NCI-H446 (cell line): ENCODE measurements at places on chromosomes 2 and 18.

DNA sequence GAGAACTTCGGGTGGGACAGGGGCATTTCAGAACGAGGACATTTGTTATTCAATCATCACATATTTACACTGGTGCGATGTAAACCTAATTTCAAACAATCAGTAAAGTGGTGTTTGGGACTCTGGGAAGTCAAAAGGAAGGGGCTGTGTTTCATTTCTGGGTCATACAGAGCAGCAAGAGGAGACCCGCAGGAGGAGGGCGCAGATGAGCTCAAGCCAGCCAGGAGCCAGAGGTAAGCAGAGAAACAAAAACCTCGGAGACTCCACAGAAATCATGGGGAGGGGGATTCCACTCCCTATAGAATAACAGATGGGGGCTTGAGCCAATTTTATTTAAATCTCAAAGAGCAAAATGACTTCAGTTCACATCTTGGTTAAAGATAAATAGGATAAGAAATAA is 55.4 kb downstream of the NEB start:
- no peak for DNase-seq

GRCh38 chr2:160596441-160596840 is 102.8 kb upstream of the RBMS1 start:
- DNase-seq = no peak

DNA sequence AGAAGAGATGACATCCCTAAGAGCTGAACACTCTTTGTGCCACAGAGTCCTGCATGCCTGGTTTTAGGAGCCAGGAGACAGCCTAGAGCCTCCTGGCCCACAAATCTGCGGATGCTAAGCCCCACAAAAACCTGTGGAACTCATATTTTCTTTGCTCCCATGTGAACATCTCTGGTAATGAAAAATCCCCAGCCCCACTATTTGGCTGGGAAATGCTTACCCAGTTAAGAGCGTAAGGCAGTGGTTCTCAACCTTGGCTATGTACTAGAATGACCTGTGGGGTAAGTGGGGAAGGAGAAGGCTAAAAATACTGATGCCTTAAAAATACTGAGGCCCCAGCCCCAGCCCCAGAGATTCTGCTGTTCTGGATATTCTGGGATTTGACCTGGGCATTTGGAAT is 208.1 kb downstream of the EN1 start:
- DNase-seq = no peak

DNA sequence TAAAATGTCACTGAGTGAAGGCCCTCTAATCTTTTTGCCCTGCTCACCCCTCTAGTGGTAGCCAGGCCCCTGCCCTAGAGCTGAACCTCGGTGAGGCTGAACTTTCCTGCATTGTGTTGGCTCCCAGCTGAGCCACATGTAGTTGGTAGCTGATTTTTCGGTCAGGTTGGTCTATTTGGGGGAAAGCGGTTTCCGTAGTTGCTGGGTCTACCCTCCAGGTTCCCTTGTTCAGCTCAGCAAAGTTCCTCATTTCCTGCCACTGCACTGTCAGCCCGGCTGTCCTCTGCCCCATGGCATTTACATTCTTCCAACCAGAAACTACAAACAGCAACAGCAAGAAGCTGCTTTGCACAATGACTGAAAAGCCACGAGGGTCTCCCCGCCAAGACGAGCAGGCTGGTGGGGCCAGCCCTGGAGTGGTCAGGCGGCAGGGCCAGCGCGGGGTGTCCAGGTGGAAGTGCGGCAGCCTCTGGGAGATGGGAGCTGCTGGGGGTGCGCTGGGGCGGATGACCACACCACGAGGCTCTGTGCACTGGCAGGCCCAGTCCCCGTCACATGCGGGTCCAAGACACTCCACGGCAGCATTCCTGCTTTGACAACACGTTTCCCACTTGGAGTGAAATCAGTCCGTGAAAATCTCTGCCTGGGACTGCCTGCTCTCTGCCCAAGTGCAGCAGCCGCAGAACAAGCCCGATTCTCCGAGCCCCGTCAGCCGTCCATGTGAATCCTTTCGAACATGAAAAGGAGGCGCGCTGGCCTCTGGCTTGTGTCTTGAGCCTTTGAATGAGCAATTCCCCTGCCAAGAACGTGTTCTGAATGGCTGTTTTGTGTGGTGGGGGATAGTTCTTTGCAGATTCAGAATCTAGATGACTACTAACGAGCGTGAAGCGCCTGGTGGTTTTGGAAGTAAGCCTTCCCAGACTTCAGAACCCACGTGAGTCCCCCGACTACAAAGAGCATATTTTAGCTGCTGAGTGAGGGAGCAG is 159.4 kb downstream of the ASB1 start:
- no peak for DNase-seq

GRCh38 chr2:121004359-121004758 is 268.7 kb downstream of the GLI2 start:
- DNase-seq = no peak

GRCh38 chr18:24443870-24444269 is 16.6 kb upstream of the HRH4 start:
- no peak for DNase-seq

- no peak for DNase-seq
Measured at GRCh38 chr2:15845737-15846405, 94.5 kb upstream of the MYCN start.

DNA sequence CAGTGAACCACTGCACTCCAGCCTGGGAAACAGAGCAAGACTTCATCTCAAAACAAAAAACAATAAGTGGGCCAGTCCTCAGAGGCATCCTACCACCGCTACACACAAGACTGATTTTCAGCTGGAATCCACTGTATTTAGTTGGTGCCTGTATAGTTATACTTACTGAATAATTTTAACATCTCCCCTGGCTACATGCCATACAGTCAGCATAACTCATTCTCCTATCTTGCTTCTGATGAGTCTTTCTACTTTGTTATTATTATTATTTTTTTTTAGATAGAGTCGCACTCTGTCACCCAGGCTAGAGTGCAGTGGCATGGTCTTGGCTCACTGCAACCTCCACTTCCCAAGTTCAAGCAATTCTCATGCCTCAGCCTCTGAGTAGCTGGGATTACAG is 19.9 kb upstream of the CAB39 start:
- no peak for DNase-seq

- DNase-seq = no peak
Measured at GRCh38 chr18:52486052-52486451, 146.1 kb downstream of the DCC start.

DNA sequence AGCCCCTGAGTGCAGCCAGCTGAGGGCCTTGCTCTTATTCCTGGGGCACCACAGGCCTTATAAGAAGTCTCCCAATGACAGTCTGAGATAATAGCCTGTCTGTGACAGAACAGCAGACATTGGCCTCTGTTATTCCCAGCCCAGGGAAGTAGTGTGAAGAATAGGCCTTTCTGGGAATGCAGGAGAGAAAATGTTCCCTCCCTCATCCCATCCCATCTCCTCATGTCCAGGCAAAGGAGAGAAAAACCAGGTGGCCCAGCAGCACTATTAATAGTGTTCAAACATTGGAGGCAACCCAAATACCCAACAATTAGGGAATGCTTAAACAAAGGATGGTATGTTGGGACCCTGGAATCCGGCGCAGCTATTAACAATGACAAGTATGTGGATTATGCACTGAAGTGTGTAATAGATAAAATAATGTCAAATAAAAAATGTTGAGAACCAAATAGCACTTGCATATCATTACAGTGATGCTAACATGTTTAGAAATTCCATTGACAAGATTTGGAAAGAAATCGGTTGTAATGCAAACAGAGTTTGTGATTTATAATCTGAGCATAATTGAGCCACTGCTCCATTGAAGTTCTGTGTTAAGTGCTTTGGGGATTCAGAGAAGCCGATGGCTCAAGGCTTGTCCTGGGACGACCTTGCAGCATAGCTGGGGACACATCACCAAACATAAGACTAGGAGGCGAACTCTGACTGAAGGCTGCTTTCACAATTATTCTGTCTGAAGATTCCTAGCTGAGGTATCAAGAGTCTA is 69.3 kb downstream of the LBH start:
- DNase-seq = no peak

DNA sequence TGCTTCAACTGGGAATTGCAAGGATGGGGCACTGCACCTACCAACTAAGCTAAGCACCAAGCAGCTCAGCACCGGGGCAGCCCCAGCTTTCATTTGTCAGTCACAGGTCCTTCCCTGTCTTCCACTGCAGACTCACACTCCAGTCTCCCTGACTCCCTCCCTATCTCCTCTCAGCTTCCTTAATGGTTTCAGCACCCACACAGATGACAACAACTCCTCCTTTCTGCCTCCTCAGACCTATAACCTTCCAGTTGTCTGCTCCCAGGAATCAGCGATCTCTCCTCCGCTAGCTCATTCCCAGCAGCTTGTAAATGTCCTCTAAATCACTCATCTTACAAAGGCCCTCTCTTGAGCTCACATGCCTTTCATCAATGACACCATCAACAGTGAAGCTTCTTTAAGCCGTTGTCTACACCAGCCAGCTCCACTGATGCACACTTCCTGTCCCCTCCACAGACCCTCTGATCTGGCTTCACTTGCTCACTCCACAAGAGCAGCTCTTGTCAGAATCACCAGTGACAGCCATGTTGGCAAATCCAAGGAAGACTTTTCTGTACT is 32.1 kb downstream of the CLASP1 start:
- DNase-seq = no peak

DNA sequence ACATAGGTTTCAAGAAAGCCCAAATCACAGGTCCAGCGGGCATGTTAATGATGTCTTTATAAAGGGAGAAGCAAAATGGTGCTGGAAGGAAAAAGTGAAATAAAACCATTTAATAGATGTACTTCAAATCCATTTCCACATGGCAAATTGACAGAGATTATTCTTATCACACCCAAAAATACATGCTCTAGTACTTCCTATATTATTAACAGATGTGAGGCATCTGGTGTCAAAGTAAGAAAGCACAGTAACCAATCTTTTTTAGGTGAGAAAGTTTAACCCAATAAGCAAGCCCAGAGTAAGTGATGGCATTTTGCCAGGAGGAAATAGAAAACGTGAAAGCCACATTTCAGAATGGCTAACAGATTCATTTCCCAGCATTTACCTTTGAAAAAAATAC is 128.0 kb downstream of the ABCA12 start:
- DNase-seq = no peak

DNA sequence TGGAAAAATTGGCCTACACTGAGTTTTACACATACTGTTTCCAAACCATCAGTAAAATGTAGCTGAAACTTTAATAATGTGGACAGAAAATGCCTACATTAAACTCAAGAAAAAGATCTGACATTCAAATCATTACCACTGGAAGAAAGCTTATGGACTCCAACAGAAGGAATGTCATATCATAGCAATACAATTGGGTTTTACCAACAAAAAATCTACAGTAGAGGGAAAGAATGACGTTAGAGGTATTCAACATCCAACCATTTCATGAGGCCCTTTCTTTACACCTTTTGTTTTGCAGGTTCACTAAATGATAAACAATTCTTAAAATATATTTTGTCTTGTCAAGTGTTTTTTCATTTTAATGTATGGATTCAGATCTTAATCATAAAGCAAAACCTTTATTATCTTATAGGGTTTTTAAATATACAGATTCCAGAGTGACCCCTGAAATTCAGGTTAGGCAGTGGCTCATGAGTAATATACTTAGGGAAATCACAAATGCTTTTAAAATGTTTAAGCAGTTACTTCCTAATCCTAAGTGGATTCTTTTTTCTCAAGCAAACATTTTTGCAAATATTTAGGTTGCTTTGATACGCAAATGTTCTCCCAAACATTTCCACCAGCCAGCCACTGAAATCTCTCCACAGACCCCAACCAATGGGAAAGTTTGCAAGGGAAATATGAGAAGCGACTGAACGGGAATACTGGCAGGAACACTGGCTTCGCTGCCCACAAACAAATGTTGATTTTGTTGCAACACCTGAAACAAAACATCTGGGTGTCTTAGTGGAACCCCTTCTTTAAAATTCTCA is 168.7 kb downstream of the TCF4 start:
- DNase-seq = no peak

GRCh38 chr2:19812166-19812565 is 89.6 kb downstream of the TTC32 start:
- DNase-seq = no peak

DNA sequence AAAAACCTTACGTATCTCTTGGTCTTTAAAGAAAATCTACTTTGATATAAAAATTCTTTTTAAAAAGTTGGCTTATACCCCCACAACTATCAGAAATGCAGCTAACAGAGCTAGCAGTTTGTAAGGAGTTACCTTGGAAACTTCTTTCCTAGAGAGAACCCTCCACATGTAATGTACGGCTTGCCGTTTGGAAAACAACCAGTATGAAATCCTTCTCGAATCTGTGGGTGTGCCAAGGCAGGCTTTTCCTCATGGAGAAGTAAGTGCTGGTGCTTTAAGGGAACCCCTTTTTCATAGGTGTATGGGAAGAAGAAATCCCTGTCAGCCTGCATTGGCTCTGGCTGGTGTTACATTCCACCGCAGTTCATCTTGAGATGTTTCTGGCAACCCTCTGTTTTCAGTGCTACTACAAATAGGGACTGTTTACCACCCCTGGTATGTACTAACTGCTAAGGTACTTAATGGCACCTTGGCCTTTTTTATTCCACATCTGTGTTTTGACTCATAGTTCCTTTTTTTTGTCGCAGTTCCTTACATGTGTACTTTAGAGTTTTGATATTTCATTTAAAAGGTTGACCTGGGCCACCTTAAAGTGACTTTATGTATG is 248.4 kb downstream of the FHOD3 start:
- no peak for DNase-seq

- no peak for DNase-seq
Measured at GRCh38 chr18:47917923-47918610, 12.4 kb downstream of the SMAD2 start.

GRCh38 chr18:25033747-25034471 is 318.1 kb downstream of the ZNF521 start:
- no peak for DNase-seq

- no peak for DNase-seq
Measured at GRCh38 chr2:12726271-12726670, 9.5 kb downstream of the TRIB2 start.

GRCh38 chr2:39780825-39781600 is 2.0 kb upstream of the THUMPD2 start:
- no peak for DNase-seq

GRCh38 chr18:58755304-58756010 is 84.2 kb downstream of the MALT1 start:
- DNase-seq = no peak

DNA sequence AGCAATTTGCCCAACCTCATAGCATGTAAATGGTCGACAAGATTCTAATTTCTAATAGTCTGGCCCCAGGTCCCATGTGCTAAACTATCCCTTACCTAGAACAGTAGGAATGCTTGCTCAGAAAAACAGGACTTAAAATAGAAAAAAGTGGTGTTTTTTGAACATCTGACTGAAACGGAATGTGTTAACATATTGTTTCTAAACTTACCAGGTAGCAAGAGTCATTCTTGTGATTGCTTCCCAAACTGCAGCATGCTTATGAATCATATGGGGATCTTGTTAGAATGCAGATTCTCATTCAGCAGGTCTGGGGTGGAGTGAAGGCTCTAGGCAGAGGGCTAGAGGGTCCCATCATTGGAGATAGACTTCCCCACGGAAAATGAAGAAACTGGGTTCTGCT is 5.8 kb upstream of the SLC20A1 start:
- no peak for DNase-seq

GRCh38 chr2:141455211-141455826 is 675.5 kb downstream of the LRP1B start:
- DNase-seq = no peak

- DNase-seq = peak; percentile 62
Measured at GRCh38 chr2:65264821-65265670, 37.4 kb downstream of the ACTR2 start.
